Karpas-422 (cell line): ENCODE measurements at places on chromosomes 3 and 15.

GRCh38 chr3:196662711-196663571 lies 23.4 kb downstream of the NRROS start:
- no peak for DNase-seq

DNA sequence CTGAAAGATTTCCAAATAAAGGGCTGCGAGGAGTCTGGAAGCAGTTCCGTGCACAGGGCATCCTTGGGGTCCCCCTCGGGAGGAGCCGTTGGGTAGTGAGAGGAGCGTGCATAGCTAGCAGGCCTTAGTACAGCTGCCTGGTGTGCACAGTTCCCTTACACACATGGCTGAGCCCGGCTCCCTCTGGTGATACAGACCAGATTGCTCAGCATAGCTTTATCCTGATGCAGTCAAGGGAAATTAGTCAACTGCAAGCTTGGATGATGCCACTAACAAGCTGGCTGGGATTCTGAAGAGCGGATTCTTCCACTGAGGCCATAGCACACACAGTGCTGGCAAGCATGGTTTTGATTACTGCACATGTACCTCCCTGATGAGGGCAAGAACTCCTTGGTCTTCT lies 349.4 kb downstream of the LRTM1 start:
- DNase-seq, result no peak

- DNase-seq, result no peak
Observed at GRCh38 chr15:77021803-77022381, 27.0 kb downstream of the PSTPIP1 start.

DNA sequence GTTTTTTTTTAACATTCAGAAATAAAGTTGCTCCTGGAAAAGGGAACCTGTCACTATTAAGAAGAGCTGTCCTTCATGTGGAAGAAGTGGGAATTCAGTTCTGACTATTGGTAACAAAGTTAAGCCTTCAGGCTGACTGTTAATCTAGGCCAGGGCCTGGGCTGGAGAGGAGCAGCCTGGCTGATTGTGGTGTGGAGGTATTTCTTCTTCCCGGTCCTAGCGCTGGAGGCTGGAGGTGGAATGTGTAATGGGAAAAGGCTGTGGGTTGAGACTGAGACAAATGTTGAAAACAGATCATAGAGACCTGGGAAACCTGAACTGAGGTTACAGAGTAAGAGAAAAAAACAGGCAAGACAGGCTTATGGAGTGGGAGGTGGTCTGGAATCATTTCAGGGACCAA lies 23.8 kb upstream of the SH3BP5 start:
- no peak for DNase-seq

DNA sequence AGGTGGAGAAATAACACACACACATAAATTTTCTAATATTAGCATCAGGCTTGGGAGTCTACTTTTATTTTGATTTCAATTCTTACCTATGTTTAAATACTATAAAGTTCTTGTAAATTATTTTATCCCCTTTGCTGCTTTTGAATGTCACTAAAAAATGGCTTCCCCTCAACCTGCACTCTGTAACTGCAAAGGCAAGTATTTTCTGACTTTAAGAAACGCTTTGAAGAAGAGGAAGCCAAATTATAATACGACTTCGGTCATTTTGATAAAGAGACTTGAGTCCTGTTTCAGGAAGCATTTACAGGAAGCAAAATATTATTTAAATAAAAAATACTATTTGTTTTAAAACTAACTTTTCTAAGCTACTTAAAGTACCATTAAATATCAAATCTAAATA lies 627.7 kb upstream of the AGTR1 start:
- no peak for DNase-seq

- DNase-seq, result peak; percentile 88
Observed at GRCh38 chr3:14261229-14261628, 82.6 kb downstream of the LSM3 start.

DNA sequence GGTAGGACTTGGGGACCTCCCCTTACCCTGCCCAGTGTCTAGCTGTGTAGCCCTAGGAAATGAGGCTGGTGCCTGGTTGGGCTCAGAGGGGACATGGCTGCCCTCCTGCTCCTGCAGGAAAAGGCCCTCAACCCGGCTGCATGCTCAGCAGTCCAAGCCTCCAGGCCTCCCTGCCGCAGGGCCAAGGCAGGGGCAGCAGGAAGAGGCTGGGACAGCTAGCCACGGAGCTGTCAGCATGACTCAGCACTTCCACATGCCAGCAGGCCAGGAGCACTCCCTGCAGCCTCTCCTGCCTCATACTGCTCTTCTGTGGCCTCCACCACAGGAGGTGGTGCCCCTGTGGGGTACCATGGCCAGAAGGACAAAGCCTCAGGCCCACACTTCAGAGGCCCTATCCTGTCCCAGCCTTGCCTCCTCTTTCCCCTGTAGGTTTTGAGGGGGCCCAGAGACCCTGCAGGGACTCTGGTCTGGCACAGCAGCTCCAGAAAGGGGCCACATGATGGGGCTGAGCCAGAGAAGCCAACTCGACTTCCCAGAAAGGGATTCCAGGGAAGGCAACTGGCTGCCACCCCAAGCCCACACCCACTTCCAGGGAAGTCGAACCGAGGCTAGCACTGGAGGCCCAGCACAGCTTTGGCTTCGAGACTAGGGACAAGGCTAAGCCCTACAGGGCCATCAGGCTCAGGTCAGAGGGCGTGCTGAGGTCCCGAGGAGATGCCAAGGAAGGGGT lies 19.5 kb downstream of the TKT start:
- DNase-seq, result no peak
